Activated B cell treated with CpG ODN at 0.5 μM for 24 hours (primary cell): ENCODE measurements at places on chromosomes 12 and 14.

GRCh38 chr12:46246021-46246700, 22.7 kb downstream of the SLC38A1 start:
- no peak for DNase-seq

- DNase-seq: no peak
Measured at GRCh38 chr12:3113671-3114325, 36.6 kb downstream of the TSPAN9 start.

DNA sequence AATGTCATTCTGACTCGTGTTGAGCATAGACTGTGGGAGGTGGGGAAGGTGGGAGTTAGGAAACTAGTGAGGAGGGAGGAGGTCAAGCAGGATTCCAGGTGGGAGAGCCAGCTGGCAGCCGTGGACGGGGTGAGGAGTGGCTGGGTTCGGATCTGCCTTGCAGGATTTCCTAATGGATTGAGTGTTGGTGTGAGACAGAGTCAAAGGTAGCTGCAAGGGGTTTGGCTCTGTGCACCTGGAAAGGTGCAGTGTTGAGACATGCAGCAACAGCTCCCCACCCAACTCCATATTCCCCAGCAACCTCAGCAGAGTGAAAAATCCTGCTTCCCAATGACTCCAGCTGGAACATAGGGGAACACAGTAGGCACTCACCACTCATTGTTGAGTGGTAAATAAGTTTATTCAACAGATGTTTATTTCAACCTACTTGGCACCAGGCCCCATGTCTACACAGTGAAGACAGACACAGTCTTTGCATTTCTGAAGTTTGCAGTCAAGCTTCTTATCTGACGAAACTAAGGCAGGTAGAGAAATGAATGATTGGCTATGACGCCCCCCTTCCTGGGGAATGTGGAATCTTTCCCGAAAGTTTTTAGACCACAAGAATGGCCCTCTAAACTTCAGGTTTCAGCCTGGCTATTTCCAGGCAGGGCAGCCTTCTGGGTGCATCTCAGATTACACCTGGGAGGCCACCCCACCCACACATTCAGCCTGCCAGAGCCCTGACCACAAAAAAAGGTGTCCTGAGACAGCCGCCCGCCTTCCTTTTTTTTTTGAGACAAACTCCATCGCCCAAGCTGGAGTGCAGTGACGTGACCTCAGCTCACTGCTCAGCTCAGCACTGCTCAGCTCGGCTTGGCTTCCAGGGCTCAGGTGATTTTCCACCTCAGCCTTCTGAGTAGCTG, 37.9 kb upstream of the PLEKHG6 start:
- no peak for DNase-seq

DNA sequence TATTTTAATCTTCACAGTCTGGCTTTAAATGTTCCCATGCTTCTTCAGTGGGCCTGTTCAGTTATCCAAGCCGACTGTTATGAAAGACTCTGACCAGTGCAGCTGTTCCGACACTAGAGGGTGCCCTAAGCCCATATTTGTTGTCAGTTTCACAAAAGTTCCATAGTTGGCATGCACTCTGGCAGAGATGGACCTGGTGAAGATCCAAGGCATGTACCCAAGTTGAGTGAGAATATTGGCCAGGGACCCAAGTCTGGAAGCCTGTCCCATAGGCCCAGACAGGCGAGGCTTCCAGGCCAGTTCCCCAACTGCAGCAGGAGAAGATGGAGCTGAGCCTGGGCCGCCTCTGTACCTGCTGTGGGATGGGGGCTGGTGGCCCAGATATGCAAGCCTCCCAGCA, 27.4 kb upstream of the GUCY2C start:
- DNase-seq: no peak

DNA sequence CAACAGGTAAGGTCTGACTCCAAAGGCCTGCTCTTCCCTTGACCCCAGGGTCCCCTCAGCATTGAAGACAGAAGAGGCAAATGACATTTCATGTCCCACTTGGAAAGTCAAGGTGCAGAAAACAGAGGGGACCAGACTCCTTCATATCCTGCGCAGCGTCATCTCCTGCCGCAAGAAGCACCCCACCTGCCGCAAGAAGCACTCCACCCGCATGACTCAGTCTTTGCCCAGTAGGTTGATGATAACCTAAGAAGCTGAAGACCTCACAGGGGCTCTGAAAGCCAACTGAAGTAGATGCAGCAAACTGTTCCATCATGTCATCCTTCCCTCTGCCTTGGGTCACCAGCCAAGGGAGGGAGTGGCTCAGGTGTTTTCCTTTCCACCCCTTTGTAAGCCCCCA, 11.6 kb upstream of the SMUG1 start:
- DNase-seq: no peak

- DNase-seq: no peak
Measured at GRCh38 chr14:38469156-38469555, 213.3 kb upstream of the CLEC14A start.

DNA sequence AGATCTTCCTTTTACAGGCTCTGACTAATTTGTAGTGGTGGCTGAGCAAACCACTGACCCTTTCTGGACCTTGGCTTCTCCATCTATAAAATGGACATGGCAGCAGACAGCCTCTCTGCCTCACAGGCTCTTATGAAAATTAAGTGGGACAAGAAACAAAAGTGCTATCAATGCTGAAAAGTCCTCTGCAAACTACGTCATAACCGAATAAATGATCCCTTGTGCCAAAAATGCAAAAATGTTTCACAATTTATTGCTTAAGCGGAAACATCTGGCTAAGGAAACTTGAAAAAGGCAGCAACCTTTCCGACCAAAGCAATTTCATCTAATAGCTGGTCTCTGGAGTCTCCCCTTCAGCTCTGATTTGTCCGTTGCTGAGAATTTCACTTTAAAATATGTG, 108.5 kb upstream of the PLXNC1 start:
- no peak for DNase-seq

DNA sequence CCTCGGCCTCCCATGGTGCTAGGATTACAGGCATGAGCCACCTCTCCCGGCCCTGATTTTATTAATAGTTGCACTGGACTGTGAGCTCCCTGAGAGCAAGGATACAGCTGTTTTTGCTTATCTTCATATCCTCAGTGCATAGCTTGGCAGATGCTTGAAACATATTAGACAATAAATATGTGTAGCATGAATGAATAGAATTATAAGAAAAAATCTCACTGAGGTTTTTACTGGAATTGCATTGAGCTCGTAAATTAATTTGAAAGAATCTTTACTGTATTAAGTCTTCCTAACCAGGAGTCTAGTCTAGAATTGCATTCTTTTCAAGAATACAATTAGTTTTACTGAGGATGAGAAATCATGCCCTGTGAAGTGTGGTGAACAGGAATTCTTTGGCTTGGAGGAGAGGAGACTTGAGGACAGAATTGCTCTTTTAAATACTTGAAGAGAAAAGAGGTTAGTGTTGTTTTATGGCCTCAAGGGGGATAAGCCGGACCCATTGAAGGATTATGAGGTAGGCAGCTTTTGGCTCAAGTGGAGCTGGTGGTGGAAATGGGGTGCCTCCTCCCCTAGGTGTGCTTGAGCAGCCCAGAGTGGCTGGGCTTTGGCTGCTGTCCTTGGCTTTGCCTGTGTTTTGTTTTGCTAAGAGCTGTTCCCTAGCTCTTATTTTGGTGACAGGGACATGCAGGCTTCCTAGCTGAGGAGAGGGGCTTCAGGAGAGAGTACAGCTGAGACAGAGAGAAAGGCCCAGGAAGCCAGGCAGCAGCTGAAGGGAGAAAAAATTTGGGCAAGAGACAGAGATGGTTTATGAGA, 34.0 kb downstream of the PLEKHD1 start:
- DNase-seq: no peak

DNA sequence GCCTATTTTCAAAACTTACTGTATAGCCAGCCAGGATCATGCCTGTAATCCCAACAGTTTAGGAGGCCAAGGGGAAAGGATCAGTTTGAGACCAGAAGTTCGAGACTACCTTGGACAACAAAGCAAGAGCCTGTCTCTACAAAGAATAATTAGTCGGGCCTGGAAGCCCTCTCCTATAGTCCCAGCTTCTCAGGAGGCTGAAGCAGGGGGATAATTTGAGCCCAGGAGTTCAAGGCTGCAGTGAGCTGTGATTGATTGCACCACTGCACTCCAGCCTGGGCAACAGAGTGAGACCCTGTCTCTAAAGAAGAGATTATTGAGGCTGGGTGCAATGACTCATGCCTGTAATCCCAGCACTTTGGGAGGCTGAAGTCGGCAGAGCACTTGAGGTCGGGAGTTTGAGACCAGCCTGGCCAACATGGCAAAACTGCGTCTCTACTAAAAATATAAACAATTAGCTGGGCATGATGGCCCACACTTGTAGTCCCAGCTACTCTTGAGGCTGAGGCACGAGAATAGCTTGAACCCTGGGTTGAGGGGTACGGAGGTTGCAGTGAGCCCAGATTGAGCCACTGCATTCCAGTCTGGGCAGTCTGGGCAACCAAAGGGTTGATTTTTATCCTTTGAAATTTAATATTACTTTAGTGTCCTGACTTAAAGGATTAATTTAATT, 14.1 kb downstream of the EID3 start:
- no peak for DNase-seq

DNA sequence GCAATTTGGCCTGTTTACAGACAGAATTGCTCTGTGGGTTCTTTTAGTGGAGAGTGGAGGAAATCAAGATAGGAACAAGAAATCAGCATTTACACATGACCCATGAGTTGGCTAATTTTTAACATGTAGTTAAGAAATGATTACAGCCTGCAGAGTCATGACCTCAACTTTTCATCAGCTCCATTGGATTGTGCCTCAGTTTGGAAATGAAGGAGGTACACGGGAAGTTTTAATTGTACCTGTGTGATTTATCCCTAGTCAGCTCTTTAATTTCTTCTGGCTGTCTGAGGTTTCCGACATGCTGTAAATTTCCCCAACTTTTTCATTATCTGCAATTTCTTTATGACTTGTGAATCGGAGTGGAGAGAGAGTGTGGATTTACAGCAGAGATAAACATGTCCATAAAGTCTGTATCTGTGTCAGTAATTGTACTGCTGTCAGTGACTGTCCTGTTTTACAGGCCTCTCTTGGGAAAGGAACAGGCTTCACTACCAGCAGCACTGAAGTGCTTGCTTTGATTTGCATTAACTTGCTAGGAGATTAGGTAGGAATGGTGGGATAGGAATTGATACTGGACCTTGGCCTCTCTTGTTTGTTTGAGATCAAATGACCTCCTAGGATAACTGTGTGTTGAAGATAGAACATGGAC, 49.2 kb downstream of the LIN52 start:
- no peak for DNase-seq

GRCh38 chr12:27434673-27435565, 11.6 kb upstream of the SMCO2 start:
- DNase-seq: no peak

DNA sequence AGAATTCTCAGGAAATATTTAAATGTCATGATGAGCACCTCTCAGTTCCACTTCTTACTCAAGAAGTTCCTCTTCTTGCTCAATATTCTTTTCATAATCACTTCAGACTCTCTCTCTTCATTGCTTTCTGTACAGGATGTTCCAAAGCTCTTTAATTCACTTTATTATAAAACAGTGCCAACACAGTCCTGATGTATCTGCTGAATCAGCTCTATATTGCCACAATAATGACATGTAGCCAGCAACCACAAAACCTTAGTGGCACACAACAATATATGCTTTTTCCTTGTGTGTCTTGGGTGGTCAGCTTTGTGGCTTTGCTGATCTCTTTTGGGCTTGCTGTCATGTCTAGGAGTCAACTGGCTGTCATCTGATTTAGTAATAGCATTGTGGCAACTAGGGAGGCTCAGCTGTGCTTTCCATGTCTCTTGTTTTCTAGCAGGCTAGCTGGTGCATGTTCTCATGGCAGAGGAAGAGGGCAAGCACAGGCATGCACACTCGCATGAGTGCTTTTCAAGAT, 52.8 kb upstream of the SLC2A13 start:
- no peak for DNase-seq

DNA sequence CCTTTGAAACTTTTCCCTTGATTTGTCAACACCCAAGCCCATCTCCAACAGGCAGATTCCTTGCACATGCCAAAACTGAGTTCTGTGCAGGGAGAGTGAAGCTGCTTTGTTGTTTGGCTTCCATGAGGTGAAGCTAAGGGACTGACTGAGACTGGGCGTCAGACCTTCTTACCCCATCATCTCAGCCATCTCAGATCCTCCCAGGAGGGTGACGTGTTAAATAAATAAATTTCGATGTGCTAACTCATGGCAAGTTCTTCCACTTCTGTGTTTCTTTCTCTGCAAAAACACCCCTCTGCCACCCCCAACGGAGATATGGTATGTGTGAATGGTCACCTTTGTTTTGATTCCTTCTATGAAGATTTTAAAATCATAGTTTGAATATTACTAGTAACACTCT, 17.8 kb downstream of the UTP20 start:
- DNase-seq: no peak

DNA sequence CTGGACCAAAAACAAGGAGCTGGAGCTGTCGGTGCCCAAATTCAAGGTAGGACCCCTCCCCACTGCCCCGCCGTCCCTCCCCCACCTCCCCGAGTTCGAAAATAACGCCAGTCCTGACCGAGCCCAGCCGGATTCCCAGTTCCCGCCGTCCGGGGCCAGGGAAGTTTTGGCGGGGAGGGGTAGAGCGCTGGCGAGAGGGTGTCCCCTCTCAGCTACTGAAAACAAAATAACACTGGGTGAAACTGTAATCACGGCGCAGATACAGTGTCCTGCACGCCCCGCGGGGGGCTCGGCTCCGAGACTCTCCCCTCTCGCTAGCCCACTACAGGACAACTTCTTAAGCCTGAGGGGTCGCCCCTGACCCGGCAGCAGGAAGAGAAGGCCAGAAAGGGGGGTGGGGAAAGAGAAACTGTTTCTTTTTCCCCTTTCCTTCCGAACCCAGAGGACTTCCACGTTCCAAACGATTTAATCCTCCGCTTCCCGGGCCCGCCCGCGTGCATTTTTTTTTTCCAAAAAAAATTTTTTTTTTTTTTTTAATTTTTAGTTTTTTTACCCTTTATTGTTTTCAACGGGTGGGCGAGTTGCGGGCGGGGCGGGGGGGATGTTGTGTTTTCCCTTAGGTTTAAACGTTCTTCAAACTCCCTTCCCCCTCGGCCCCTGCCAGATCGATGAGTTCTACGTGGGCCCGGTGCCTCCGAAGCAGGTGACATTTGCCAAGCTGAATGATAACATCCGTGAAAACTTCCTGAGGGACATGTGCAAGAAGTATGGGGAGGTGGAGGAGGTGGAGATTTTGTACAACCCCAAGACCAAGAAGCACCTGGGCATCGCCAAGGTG, 1.6 kb downstream of the SETD1B start:
- no peak for DNase-seq

GRCh38 chr12:8143261-8143660, 13.6 kb upstream of the ZNF705A start:
- no peak for DNase-seq
